ENCODE measurements at places on chromosomes 3 and 15.

DNA sequence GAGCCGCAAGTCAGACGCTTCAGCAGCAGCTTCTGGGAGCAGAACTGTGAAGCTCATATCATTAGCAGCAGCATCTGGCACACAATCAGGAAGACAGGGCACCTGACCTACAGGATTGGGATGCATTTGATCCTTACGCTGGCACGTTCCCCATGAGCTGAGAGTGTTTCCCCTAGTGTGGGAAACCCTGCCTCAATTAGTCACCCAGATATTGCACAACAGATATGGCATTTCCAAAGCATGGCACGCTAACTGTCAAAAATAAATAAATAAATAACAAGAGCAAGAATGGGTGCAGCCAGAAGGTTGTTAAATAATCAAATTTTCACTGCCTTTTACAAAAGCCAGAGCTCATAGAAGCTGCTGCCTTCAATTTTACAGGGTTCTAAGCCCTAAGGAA, 189.6 kb upstream of the THBS1 start:
- no peak overlapping the region for H3K4me3 ChIP-seq
- no peak for DNase-seq
- no peaks in the 10 kb centered on the region for H3K36me3 ChIP-seq
- peaks cover 5% of the 10 kb centered on the region for H3K4me1 ChIP-seq

DNA sequence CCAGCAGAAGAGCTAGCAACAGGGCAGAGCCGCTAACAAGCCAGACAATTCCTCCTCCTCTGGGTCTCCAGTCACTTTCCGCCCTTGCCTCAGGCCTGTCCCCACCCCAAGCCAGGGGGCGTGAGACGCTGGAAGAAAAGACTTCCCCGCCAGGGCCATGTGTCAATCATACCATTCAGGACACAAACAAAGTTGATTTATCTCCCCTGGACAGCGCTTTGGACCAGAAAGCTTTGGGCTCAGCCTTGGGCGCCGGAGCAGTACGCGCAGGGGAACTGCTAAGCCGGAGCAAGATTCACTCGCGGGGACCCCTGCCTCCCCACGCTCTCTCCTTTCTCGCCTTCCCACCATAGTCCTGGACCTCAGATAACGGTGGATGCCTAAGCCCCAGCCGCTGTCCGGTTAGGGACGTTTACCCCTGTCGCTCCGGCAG, 479 bp downstream of the LRRC2 start:
- H3K27ac ChIP-seq = no peak overlapping the region
- peaks cover 10% of the 10 kb centered on the region for H3K4me1 ChIP-seq
- H3K4me3 ChIP-seq = peak overlapping the region; percentile 51
- H3K27me3 ChIP-seq = peaks cover 55% of the 10 kb centered on the region

- DNase-seq = no peak
- H3K4me3 ChIP-seq = no peak overlapping the region
- no peaks in the 10 kb centered on the region for H3K4me1 ChIP-seq
- peaks cover 81% of the 10 kb centered on the region for H3K36me3 ChIP-seq
- no peaks in the 10 kb centered on the region for H3K27me3 ChIP-seq
- H3K27ac ChIP-seq = no peak overlapping the region
These were observed 39.6 kb downstream of the MLH1 start for GRCh38 chr3:37032961-37033360.

DNA sequence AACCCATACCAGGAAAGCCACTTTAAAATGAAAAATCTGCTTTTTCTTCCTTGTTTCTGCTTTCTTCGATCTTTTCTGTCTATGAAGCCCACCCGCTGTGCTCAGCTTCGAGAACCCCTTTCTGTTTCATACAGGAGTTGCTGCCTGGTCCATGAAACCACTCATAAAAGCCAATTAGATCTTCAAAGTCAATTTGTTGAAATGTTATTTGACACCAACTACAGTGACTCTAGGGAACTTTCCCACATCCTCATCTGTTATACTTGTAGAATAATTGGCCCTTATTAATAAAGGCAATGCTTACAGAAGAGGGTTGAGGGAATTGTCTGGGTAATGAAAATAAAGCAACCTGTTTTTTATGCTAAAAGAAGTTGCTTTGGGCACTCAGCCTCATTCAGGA, 523.6 kb downstream of the OCA2 start:
- H3K4me3 ChIP-seq = no peak overlapping the region
- H3K27me3 ChIP-seq = no peaks in the 10 kb centered on the region

DNA sequence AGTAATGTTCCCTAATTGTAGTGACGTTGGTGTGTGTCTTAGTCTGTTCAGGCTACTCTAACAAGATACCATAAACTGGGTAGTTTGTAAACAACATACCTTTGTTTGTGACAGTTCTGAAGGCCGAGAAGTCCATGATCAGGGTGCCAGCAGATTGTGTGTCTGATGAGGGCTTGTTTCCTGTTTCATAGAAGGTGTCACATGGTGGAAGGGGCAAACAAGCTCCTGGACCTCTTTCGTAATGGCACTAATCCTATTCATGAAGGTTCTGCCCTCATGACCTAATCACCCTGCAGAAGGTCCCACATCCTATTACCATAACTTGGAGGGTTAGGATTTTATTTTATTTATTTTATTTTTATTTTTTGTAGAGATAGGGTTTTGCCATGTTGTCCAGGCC, 11.1 kb downstream of the ATXN7 start:
- peaks cover 18% of the 10 kb centered on the region for H3K36me3 ChIP-seq
- H3K4me1 ChIP-seq = peaks cover 41% of the 10 kb centered on the region
- no peaks in the 10 kb centered on the region for H3K27me3 ChIP-seq
- H3K27ac ChIP-seq = no peak overlapping the region
- no peak for DNase-seq
- no peak overlapping the region for H3K4me3 ChIP-seq

GRCh38 chr3:112646623-112647022, 5.7 kb upstream of the CCDC80 start:
- DNase-seq = no peak
- H3K4me3 ChIP-seq = no peak overlapping the region
- peaks cover 38% of the 10 kb centered on the region for H3K4me1 ChIP-seq
- no peaks in the 10 kb centered on the region for H3K36me3 ChIP-seq

DNA sequence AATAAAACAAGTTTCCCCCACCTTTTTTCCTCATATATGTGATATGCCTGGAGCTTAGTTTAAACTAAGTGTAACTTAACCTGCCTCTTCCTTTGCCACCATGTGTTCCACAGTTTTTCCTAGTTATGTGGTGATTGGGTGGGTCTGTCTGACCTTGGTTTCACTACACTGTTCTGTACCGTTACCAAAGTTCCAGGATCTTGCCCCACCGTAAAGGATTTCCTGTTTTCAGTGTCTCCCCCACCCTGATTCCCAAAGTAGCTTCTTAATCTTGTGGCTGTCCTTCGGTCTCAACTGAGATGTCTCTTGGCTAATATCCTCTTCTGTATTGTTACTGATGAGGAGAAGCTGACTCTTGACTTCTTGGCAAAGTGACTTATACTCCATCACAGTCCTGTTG, 6.4 kb upstream of the MGA start:
- DNase-seq = no peak
- peaks cover 36% of the 10 kb centered on the region for H3K27me3 ChIP-seq
- H3K4me1 ChIP-seq = peaks cover under 1% of the 10 kb centered on the region
- H3K36me3 ChIP-seq = no peaks in the 10 kb centered on the region
- H3K4me3 ChIP-seq = no peak overlapping the region
